ENCODE measurements at places on chromosomes 3 and 15.

GRCh38 chr3:81198216-81198615 lies 563.2 kb downstream of the GBE1 start:
- no peak for DNase-seq

DNA sequence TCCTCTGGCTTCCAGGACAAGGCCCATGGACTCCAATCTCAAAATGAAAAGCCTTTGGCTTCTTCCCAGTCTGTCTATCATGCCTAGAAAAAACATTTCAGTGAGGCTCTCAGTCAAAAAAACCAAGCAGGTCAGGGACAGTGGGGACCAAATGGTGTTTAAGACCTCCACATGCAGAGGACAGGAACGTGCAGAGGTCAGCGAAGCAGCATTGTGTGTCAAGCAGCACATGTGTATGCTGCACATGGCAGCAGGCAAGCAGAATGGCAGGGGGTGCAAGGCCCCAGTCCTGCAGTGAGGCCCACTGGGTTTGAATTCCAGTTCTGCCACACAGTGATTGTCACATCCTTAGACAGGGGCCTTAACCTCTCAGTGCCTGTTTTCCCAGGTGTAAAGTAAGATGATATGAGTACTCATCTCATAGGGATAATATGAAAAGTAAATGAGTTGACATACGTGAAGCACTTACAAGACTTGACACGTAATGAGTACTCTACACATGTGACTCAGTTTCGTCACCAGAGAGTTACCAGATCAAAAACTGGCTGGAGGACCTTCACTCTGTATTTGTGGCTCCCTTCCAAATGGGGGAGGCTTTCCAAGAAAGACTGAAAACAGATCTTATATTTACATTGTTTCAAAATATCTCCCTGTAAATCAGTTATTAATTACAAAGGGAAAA lies 11.2 kb downstream of the STIMATE start:
- no peak for DNase-seq

DNA sequence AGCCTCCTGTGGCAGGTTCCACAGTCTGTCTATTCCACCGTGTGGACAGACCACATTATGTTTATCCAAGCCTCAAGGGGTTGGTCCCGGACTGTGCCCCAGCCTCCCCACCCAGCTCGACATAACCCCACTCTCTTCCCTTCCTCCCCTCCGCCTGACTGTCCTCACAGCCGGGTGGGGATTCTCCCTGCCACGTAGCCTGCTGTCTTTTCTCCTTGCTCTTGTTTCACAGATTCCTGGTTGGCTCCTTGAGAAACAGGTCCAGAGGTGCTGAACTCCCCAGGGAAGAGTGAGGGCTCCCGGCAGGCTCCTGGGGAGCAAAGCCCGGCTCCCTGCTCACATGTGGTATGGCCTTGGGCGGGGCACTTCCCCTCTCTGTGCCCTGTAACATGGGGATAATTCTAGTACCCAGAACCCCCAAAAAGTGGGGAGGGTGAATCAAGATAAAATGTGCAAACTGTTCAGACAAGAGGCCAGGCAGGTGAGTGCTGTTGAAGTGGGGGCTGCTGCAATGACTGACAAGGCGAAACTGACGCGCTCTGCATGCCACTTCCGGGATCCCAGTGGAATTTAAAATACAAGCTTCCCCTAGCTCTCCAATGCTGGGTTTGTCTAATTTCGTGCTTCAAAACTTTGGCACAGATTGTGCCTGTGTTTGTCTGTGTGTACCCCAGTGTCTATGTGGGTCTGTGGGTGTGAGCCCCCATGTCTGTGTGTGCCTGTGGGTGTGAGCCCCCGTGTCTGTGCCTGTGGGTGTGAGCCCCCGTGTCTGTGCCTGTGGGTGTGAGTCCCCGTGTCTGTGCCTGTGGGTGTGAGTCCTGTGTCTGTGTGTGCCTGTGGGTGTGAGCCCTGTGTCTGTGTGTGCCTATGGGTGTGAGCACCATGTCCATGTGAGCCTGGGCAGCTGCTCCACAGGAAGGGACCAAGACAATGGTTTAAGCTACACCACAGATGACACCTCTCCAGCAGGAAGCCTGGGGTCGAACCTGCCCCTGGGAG lies 160.6 kb upstream of the IQSEC1 start:
- DNase-seq, result no peak

- DNase-seq, result peak; percentile 34
Observed at GRCh38 chr3:77053795-77054194, 13.9 kb downstream of the ROBO2 start.

GRCh38 chr3:164094546-164094945 lies 983.8 kb downstream of the SI start:
- DNase-seq, result no peak

GRCh38 chr15:81410318-81410753 lies 36.3 kb upstream of the TMC3 start:
- DNase-seq, result peak; percentile 78

GRCh38 chr15:62296756-62297507 lies 131.8 kb upstream of the C2CD4B start:
- no peak for DNase-seq

GRCh38 chr15:40534371-40534770 lies 30.5 kb downstream of the CCDC32 start:
- DNase-seq, result no peak

DNA sequence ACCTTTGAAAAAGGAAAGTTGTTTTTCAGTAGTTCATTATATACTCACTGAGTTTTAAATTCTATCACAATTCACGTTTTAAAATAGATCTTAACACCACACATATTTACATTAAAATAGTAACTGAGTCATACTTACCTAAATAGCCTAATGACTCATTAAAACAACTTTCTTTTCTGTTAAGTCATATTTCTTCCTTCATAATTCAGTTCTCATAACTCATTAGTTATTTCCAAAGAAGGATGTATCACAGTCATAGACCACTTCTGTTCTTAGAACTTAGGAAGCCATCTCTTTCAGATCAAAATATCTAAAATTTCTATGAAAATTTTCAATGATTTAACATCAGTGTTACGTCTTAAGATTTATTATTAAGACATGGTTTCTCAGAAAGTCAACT lies 885.9 kb downstream of the FHIT start:
- no peak for DNase-seq

DNA sequence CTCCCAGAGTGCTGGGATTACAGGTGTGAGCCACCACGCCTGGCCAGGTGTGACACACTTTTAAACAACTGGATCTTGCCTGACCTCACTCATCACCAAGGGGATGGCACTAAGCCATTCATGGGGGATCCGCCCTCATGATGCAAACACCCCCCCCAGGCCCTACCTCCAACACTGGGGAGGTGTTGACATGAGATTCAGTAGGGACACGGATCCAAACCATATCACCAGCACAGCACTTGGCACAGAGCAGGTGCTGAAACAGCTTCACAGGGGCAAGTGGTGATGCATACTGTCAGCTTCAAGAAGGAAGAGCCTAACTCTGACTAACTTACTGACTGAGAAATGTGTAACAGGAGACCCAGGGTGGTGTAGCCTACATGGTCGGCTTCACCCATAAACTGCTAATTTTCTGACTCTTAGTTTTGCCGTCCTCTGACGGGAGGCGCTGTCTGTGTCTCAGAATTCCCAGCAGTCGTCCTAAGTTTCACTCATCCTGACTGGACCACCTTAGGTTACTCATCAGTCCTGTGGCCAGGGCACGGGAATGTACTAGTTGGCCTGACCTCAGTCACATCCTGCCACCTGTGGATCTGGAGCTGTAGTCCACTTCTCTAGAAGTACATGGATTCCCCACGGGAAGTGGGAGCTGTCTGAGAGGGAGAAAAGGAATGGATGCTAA lies 81.9 kb upstream of the PLXNA1 start:
- DNase-seq, result no peak

- DNase-seq, result no peak
Observed at GRCh38 chr3:12973827-12974226, 99.4 kb downstream of the IQSEC1 start.

- DNase-seq, result peak; percentile 62
Observed at GRCh38 chr15:49415638-49416037, 7.4 kb upstream of the FGF7 start.

- peak; percentile 11 for DNase-seq
Observed at GRCh38 chr15:73870700-73871408, 2.5 kb upstream of the TBC1D21 start.

GRCh38 chr15:91243826-91244225 lies 143.8 kb downstream of the SV2B start:
- no peak for DNase-seq

DNA sequence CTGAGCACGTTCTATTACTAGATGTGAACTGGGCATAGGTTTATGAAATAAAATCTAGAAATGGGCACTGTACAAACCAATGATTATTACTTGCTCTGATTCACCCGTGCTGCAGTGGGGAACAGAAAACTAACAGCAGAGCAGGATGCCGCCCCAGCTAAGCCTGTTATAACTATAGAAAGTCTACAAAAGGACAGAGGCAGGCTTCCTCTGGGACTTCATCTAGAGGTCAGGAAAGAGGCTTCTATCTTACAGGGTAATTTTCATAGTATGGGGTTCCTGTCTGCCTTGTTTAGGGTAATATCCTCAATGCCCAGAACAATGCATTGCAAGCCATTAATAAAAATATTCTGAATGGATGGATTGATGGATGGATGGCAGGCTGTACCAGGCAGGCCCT lies 177.0 kb upstream of the TBL1XR1 start:
- DNase-seq, result no peak

GRCh38 chr15:70765504-70766281 lies 2.3 kb upstream of the UACA start:
- peak; percentile 72 for DNase-seq

- DNase-seq, result no peak
Observed at GRCh38 chr3:148852271-148852992, 12.7 kb upstream of the CPA3 start.

GRCh38 chr15:63503739-63504246 lies 600 bp upstream of the USP3 start:
- DNase-seq, result peak; percentile 89

GRCh38 chr15:96494505-96494904 lies 164.0 kb downstream of the NR2F2 start:
- no peak for DNase-seq

- DNase-seq, result no peak
Observed at GRCh38 chr3:49600781-49601180, 46.5 kb downstream of the BSN start.

GRCh38 chr3:151305060-151305774 lies 11.4 kb downstream of the GPR87 start:
- DNase-seq, result peak; percentile 94

DNA sequence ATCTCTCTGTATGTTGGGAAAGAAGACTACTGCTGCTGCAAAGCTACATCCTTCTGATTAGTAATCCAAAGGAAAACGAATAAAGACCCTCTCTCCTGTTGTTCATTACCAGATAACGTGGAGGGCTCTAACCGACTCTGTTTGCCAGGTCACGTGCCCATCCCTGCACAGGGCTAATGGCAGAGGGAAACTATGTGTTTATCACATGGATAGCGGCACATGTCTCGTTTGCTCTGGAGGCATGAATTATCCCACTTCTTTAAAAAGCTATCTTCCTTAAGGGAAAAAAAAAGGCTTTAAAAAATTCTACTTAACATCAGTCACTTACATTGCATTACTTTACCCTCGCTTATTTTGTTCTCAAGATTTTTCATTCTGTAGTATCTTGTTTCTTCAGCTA lies 32.9 kb upstream of the APEH start:
- DNase-seq, result no peak

- DNase-seq, result peak; percentile 3
Observed at GRCh38 chr3:160981217-160981938, 123.8 kb downstream of the B3GALNT1 start.

DNA sequence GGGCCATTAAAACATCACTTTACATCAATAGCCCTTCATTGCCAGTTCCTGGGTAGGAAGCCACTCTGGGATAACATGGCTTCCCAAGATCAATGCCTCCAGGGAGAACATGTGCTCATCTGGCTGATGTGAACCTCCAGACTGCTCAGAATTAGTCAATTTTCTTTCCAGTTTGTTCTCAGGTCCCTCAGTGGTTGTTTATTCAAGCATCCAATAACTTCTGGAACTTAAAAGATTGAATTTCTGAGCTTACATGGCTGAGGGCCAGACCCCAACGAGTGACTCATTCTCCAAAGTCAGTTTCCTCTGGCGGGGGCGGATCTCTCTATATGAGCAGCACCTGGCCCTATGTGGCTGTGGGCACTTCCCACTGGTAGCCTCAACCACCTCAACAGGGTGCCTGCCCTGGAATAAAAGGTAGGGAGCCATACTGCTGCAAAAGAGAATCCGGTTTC lies 34.0 kb downstream of the LYZL4 start:
- DNase-seq, result peak; percentile 68

DNA sequence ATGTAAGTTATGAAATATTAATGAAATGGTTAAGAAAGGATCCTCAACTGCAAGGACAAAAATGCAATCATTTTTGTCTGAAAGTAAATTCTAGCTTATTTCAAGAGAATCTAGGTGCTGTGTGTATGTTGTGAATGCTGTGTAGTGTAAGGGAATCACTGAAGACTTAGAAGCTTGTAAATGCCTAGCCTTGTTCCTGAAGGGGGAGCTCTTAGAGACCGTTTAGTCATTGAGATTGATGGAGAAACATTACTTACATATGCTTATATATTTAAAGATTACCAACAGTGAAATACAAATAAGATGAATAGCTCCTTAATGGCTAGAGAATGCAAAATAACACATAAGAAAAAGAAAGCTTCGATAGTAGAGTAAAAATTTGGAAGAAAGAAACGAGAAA lies 67.9 kb downstream of the CNTN4 start:
- DNase-seq, result no peak

- DNase-seq, result no peak
Observed at GRCh38 chr3:46648096-46648495, 35.8 kb downstream of the FAM240A start.

Measured in foreskin fibroblast (primary cell).